T-helper 9 cell (primary cell): ENCODE measurements at places on chromosomes 1 and 21.

DNA sequence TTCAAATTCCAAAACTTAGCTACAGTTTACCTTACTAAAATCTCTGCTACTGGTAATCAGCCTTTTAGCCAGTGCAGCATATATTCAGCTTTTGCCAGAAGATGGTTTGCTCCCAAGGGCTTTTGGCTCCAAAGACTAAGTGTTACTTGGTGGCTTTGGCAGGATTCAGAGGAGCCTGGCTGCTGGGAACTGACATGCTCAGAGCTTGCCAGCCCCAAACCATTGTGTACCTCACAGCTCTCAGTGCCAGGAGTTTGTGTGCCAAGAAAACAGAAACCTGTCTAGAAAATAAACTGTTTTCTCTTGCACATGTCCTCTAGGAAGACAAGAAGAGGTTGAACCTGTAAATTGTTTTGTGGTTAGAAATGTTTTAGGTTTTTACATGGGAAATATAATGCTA, 315.9 kb downstream of the ST6GALNAC3 start:
- no peak for DNase-seq

DNA sequence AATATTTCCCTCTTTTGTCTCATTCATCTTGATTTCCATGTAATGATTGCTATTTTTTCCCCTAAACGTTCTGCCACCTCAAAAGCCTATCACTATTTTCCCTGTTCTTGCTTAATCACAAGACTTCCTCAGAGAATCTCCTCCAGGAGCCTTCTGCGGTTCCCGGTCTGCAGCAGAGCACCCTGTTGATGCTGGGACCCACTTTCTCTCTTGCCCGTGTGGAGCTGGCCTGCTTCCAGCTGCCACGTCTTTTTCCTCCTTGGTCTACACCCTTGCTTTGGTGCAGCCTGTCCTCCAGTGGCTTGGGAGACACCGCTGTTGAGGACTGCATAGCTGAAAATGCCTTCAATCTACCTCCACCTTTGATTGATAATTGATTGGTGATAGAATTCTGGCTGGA, 70.0 kb upstream of the COA6 start:
- DNase-seq, result no peak

- no peak for DNase-seq
These were observed 89.3 kb downstream of the PEX14 start for GRCh38 chr1:10564063-10564462.

- no peak for DNase-seq
These were observed 103.4 kb downstream of the PAX7 start for GRCh38 chr1:18734001-18734400.

DNA sequence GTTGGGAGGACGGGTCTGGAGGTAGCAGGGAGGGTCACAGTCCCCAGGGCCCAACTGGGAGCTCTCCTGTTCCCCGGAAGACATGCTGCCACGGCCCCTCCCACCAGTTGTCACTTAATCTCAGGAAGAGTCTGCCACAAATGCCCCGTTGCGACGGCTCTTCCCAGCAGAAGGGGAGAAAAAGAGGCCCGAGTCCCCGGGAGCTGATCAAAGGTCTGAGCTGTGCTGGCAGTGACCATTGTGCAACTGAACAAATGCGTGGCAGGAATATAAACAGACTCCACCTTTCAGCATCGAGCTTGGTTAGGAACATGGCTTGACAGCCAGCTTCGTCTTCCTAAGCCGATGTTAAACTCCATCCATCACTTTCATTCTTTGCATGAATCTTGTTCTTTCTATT, 27.8 kb upstream of the ZBTB21 start:
- DNase-seq, result no peak

- no peak for DNase-seq
These were observed 32.6 kb downstream of the B3GALT5 start for GRCh38 chr21:39645331-39645730.

- DNase-seq, result no peak
These were observed 458.7 kb downstream of the PTPRU start for GRCh38 chr1:29695036-29695435.
